ENCODE measurements at places on chromosomes 7 and 10. TPM values are rescaled to one million over a fixed set of nuclear protein-coding genes. Genes with fewer than 3 reads are reported as not detected.

Gene CNPY1
- total RNA-seq = not detected

Gene PRF1
- total RNA-seq = 2.6 TPM

Gene SH2B2
- total RNA-seq = 1.0 TPM

Gene CRYGN
- total RNA-seq = 0.41 TPM

Gene PRKAR2B
- total RNA-seq = 21.8 TPM

Gene TRIL
- 1.9 TPM for total RNA-seq

Gene CPXM2
- 4.5 TPM for total RNA-seq

Gene IDI2
- total RNA-seq = 0.33 TPM

Gene LDB3
- total RNA-seq = 1,542 TPM

Gene FZD1
- 14.1 TPM for total RNA-seq

Gene DYDC2
- total RNA-seq = not detected

Gene FGL2
- 10.6 TPM for total RNA-seq

Gene HABP2
- not detected for total RNA-seq

All from left ventricle myocardium inferior (tissue), 1 donor.